ENCODE measurements at places on chromosomes 3 and 15.

DNA sequence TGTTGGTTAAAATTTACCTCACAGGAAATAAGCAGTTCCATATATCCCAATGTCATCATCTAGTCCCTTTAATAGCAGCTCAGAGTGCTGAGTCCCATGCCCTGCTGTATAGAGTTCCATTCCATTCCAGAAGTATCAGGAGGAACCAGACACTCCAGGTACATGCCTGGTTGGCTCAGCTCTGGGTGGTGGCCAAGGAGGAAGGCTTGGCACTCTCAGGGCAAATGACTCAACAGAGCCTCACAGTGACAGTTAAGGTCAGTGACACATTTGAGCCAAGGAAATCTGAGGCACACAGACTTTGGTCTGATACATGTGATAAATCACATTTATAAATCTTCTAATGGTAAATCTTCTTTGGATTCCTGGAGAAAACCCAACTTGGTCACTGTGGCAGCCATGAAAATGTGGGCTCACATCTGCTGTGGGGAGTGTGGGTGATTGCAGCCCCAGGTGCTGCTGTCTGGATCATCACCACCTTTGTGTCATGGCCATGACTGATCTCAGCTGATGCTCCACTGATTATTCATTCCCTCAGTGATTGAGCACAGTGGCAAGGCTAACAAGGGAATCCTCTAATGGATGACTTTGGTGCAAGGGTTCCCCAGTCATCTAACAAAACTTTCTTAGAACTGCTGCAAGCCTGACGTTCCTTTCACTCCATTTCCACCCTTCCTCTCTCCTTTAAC, 9.3 kb downstream of the HHLA2 start:
- no peak for DNase-seq

DNA sequence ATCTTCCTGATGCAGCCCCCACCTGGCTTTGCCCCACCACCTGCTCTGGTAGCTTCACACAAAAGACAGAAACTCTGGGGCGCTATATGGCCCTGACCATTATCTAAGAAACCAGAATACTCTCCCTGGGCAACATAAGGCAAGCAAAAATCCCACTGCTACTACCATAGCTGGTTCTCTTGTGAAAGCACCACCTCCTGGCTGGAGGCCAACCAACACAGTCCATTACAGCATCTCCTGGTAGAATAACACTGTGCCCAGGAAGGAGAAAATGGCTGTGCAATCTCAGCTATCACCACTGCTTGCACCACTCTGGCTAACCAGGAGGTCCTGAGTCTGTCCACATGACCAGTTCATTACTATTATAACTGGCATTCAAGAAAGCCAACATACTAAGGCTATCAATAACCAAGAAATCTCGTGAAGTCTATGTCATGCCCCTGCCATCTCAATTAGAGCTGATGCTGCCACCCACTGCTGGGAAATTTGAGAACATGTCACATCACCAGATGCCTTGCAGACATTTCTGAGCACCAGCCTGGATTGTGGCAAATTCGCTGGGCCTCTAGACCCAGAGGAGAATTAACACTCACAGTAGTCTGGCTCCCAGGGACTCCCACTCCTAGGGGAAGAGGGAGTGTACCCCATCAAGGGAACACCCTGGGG, 1114.8 kb downstream of the ROBO2 start:
- no peak for DNase-seq

DNA sequence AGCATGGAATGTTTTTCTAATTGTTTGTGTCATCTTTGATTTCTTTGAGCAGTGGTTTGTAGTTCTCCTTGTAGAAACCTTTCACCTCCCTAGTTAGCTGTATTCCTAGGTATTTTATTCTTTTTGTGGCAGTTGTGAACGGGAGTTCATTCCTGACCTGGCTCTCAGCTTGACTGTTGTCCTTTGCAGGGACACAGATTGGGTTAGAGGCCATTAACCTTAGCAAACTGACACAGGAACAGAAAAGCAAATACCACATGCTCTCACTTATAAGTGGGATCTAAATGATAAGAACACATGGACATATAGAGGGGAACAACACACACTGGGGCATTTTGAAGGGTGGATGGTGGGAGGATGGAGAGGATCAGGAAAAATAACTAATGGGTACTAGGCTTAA, 52.2 kb upstream of the RORA start:
- DNase-seq, result no peak

GRCh38 chr15:78255421-78256043, 8.8 kb upstream of the DNAJA4 start:
- no peak for DNase-seq

DNA sequence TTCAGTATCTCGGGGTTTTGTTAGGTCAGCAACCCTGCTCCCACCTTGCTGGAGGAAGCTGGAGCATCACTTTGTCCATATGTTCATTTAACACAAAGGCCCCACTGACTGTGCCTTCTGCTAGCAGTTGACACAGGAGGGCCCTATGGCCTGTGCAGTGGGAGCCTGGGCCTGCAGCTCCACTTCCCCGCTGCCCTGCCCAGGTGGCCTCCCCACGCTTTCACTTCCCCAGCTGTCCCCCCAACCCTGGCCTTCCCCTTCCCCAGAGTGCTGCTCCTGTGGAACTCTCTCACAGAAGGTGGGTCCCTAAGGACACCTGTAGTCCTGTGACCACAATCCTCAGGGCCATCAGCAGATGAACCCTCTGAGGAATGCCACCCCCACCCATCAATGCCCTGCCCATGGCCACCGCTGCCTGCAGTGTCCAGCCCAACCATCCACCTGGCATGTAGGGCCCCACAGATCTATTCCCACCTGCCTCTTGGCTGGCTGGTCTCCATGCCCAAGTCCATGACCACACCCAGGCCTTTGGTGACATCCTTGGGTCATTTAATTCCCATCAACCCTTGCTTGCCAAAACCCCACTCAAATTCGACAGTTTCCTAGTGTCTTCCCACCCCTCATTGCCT, 13.5 kb downstream of the TBC1D21 start:
- DNase-seq, result no peak

- no peak for DNase-seq
These were observed 75.4 kb downstream of the CDC25A start for GRCh38 chr3:48112813-48113212.

GRCh38 chr3:120497336-120497735, 46.5 kb upstream of the FSTL1 start:
- DNase-seq, result no peak

GRCh38 chr3:143775459-143775858, 72.8 kb downstream of the SLC9A9 start:
- no peak for DNase-seq

- no peak for DNase-seq
These were observed 83.7 kb upstream of the WDR72 start for GRCh38 chr15:53843166-53843565.

GRCh38 chr3:157532529-157533297, 29.5 kb upstream of the VEPH1 start:
- DNase-seq, result peak; percentile 59

- no peak for DNase-seq
These were observed 91.1 kb downstream of the LIPC start for GRCh38 chr15:58522865-58523264.

DNA sequence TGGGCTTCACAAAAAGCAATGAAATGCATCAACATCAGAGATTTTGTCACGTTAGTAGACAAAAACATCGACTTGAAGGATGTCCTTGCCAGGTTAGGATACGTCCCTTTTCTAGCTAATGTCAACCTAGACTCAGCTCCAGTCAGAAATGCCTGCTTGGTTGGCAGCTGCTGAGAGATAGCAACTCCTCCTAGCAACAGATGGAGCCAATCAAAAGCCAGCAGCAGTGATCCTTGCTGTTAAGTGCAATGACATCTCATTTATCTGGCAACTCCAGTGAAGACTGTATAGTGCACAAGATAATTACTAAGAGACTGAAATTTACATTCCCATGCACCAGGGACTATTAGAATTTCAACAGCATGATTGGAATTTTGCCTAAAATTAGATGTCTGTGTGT, 424.1 kb downstream of the FGF12 start:
- DNase-seq, result peak; percentile 55

GRCh38 chr3:9091486-9092235, 128.4 kb upstream of the RAD18 start:
- DNase-seq, result no peak

GRCh38 chr15:48381861-48382260, 50.6 kb downstream of the DUT start:
- DNase-seq, result no peak

GRCh38 chr3:184066211-184066610, 13.4 kb downstream of the HTR3C start:
- DNase-seq, result no peak

DNA sequence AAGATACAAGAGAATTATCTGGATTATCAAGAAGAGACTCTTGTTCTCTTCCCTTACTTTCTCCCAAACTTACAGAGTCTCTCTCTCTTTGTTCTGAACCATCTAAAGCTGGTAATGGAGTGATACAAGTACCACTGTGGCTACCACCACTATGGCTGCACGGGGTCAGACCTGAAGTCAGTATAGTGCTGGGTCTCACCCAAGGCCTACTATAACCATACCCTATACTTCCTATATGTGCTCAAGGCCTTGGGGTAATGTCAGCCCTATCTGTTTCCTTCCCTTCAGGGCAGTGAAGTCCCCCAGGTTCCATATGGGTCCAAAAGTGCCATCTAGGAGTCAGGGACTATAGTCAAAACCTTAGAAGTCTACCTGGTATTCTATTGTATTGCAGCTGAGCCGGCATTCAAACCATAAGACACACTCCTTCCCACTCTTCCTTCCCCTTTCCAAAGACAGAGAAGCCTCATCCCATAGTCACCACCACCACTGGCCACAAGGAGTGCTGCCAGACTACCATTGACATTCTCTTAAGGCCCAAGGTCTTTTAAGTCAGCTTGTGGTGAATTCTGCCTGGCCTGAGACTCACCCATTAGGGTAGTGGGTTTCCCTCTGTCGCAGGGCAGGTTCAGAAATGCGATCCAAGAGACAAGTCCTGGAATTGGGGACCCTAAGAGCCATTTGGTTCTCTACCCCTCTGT, 615.0 kb upstream of the NECTIN3 start:
- no peak for DNase-seq

GRCh38 chr15:55060836-55061235, 135.9 kb downstream of the RSL24D1 start:
- peak; percentile 88 for DNase-seq

GRCh38 chr3:10614168-10614567, 108.8 kb upstream of the ATP2B2 start:
- DNase-seq, result peak; percentile 79

DNA sequence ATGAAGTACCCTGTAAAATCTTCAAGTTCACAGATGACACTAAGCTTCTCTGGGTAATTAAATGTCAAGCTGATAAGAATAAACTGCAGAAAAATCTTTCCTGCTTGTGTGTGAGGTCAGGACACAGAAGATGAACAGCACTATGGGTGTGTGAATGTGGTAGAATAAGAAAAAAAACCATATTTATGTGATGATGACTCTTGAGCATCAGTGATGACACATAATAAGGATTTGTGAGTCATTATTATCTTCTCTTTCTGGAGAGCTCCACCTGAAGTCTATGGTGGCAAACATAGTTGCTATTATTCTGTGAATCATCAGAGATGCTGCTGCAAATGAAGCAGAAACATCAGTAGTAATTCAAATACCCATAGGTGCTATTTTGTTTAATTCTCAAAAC, 422.4 kb downstream of the DIPK2A start:
- no peak for DNase-seq

DNA sequence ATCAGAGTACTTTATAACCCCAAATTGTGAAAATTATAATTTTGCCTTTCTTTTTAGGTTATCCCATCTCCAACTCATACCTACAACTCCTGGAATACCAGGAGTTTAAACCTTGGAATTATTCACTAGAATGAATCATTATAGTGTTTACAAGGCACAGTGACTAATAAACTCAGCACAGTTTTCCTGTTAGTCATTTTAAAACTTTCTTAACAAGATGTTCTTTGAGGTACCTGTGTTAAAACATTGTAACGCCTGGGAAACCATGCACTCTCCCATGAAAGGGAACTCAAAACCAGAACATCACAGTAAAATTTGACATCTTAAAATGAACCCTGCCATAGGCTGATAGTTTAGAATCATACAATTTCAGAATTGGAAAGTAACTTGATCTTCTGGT, 132.4 kb upstream of the OSTN start:
- no peak for DNase-seq

GRCh38 chr3:111244760-111245159, 173.1 kb downstream of the NECTIN3 start:
- no peak for DNase-seq

DNA sequence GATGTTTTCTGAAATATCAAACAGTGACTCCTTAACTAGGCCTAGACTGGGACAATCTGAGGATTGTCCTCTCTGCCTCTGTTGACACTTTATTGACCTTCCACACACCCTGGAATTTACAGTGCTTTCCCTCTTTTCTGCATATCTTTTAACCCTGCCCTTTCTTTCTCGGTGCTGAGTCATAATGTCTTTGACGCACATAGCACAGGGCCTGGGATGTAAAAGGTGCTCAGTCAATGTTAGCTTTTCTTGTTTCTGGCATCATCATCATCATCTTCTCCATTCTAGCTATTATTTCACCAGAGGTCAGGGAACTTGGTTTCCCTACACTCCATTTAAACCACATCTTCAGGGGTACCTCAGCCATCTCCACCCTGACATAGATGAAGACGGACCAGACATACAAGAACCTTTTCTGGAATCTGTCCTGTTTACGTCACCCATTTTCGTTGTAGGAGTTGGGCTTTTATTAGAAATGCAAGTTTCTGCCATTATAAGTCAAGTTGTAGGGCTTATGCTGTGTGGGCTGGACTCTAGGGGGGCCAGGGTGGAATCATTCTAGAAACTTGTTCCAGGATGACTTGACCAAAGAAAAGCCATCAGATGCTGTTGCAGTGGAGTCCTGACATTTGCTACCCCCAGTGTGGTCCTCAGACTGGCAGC, 46.6 kb downstream of the ZBTB38 start:
- DNase-seq, result no peak

DNA sequence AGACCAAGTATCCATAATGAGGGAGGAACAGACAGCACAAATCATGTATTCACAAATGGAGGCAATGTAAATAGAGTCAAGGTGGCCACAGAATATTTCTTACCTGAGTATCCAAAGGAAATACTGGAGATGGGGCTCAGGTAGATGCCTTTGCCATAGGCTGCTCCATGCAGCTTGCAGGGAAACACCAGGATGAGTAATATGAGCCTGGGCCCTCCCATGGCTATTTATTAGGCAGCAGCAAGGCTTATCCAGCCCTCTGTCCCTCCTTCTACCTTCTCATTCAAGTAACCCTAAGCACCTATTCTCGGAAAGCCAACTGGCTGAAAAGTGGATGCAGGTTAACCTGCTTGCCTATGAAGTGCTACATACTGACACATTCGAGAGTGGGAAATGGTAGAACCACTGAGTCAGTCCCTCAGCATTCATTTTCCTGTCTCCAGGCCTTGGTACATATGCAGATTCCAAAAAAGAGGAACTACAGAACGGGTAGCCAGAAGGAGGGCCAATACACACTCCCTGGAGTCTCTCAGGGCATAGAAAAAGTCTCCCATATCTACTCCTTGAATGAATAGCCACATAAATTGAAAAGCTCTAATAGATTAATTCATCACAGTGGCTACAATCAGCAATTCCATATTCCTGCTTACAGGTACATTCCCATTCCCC, 18.3 kb upstream of the PKM start:
- no peak for DNase-seq

GRCh38 chr3:196883361-196883760, 15.6 kb downstream of the SENP5 start:
- no peak for DNase-seq

GRCh38 chr3:159823780-159824179, 164.9 kb upstream of the IL12A start:
- DNase-seq, result no peak

GRCh38 chr3:124780761-124781475, 50.7 kb downstream of the UMPS start:
- DNase-seq, result no peak

- DNase-seq, result no peak
These were observed 40.7 kb downstream of the KLF15 start for GRCh38 chr3:126316501-126316939.

GRCh38 chr3:97958796-97959195, 13.4 kb downstream of the RIOX2 start:
- no peak for DNase-seq

Measured in DMS 273 treated with DMSO at 0.1 percent for 48 hours (cell line).